ENCODE measurements at places on chromosomes 2 and 18.

DNA sequence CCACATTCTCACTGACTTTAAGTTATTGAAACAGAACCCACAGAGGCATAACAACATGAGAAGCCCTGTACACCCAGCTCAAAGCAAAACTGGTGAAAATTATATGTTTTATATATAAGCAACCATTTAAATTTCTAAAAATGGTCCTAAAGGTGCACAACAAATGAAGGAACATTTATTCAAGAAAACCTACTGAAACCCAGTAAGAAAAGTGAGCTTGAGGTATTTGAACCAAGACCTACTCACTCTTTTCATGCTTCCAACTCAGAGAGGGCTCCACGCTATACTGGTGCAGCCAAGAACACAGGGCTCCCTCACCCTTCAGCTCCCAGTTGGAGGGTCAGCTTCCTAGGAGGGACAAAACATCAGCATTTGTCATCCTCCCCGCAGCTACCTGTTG is 2.1 kb upstream of the CACNB4 start:
- no peak for DNase-seq

GRCh38 chr18:67496469-67496868 is 20.1 kb downstream of the DSEL start:
- no peak for DNase-seq

DNA sequence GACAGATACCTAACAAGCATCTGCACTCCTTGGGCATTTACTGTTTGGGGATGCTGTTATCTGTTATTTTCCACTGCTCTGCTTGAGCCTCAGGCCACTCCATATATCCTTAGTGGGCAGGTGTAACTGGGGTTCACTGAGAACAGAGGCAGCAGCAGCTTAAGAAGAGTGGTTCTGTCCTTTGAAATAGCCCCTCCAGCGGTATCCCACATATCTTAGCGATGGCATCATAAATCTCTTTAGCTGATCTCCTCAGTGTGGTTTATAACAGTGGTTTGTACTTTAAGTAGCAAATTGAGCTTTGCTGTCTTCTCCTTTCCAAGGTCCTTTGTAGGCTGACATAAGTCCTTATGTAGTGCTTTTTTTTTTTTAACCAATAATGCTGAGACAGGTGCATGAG is 79.7 kb upstream of the RPRM start:
- DNase-seq = no peak

DNA sequence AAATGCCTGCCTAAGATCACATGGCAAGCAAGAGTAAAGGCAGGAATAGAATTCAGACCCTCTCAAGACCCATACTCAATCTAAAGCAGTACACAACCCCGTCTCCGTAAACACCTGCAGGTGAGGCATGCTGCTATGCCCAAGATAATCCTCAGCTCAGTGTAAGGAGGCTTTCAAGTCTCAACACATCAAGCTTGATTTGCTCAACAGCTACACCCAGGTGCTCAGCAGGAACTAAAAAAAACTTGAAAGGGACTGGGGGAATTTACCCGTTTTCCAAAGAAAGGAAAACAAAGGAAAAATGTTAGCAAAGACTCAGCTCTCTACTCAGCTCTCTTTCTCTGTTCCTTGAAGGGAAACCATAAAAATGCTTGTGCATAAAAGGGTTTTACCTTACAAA is 301.8 kb downstream of the C1D start:
- no peak for DNase-seq

DNA sequence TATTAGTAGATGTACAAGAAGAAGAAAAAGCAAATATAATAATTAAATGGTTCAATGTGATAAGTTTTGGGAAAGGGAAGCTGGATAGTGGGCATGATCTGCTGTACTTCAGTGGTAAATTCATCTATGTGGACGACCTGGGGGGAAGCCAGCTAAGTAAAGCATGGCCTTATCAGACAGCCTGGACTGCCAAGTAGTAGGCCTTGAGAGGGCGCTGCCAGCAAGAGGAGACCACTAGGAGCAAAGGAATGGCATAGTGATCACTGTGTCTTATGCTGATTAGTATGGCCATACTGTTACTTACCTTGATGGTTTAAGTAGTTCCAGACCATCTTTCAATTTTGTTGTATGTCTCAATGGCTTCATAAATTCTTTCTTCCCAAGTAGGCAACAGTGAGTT is 287.6 kb downstream of the SETBP1 start:
- no peak for DNase-seq

- DNase-seq = no peak
Measured at GRCh38 chr2:71635798-71636197, 182.4 kb downstream of the DYSF start.

DNA sequence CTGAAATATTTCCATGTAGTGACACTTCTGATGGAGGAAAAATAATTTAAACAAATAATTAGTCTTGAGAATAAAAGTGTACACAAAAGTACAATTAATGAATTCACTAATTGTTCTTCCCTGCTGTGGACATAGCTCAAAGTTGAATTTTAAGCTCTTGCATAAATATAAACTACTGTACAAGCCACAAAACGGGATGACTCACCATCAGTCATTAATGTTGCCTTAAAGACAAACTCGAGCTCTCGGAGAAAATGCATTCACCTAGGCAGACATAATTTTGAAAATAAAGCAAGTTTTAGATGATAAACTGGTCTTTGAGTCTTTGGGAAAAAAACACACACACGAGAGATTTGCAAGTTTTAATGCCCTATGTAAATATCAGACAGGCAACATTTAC is 436.4 kb downstream of the ZNF521 start:
- DNase-seq = no peak

GRCh38 chr2:187775196-187775595 is 221.0 kb upstream of the TFPI start:
- no peak for DNase-seq

GRCh38 chr2:16664052-16664731 is 1.4 kb downstream of the CYRIA start:
- peak; percentile 70 for DNase-seq

GRCh38 chr18:49734836-49735235 is 78.5 kb downstream of the ACAA2 start:
- DNase-seq = no peak

- DNase-seq = no peak
Measured at GRCh38 chr18:11851806-11852337, 659 bp downstream of the CHMP1B start.

GRCh38 chr2:46955764-46956163 is 40.2 kb upstream of the MCFD2 start:
- no peak for DNase-seq

GRCh38 chr18:41320100-41320499 is 634.9 kb upstream of the PIK3C3 start:
- no peak for DNase-seq

- DNase-seq = no peak
Measured at GRCh38 chr2:24259316-24259715, 84.5 kb downstream of the FAM228A start.

DNA sequence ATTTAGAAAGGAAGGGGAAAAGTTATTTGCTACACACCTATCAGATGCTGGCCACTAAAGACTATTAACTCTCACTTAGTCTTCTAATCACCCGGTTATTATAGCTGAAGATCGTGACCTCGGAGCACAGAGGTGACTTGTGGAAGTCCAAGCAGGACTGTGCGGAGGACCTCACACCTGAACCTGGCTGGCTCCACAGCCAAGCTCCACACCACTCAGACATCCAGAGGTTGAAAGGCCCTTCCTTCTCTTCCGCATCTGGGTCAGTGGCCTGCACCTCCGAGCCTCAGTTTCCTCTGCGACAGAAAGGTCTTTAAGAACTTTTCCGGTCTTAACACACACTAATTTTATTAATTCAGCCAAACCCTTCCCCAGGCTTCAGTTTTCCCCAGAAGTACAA is 57.9 kb downstream of the TNS1 start:
- no peak for DNase-seq

DNA sequence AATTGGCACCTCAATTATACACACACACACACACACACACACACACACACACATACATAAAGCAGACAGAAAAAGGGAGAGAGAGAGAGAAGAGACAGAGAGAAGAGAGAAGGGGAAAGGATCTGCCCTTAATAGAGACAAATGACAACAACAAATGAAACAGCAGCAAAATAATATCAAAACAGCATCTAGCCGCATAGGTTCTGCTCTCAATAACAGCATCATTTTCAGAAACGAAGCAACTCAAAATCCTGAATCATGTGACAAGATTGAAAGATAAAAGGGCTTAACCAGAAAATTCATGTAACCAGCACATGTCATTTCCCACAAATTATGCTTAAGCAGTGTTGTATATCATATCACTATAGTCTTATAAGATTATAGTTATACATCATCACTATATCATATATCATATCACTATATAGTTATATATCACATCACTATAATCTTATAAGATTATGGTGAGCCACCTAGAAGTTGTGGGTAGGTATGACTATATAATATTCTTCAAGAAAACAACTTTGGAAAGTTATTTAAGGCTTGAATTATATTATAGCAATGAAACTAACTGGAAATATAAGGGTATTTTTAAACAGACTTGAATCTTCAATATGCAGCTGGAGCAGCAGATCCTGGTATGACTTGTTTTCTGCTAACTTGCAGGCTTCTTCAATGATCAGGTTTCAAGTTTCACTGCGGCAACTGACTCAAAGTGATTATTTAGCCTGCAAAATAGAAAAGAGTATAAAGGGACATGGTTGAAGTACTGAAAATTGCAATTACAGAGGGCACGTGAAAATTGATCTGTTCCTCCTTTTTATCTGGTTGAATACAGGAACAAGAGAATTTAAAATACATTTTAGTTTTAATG is 16.1 kb upstream of the VPS54 start:
- DNase-seq = no peak

DNA sequence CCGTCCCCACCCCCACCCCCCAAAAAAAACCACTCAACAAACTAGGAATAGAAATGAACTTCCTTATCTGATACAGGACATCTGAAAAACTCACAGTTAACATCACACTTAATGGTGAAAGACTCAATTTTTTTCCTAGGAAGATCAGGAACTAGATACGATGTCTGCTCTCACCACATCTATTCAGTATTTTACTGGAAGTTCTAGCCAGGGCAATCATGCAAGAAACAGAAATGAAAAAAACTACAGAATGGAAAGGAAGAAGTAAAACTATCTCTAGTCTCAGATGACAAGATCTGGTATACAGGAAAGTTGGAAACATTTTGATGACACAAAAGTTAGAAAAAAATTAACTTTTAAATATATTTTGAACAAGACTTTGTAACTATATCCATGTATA is 114.4 kb upstream of the FZD5 start:
- no peak for DNase-seq

DNA sequence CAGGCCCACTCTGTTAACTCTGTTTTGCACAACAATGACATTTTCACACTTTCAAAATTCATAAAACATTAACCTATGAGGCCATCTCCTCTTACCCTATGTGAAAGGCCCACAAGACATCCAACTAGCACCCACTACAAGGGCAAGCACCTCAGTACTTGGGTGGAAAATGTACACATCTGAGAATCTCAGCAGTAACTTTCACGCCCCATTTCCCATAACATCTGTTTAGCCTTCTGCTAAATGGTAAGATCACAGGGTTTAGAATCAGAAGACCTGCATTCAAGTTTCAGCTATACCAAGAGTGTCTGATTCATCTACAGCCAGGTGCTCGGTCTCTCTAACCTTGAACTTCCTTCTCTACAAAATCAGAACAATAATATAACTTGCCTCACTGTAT is 89.2 kb downstream of the SP100 start:
- DNase-seq = no peak

- DNase-seq = peak; percentile 22
Measured at GRCh38 chr2:43576981-43577892, 18.6 kb downstream of the THADA start.

DNA sequence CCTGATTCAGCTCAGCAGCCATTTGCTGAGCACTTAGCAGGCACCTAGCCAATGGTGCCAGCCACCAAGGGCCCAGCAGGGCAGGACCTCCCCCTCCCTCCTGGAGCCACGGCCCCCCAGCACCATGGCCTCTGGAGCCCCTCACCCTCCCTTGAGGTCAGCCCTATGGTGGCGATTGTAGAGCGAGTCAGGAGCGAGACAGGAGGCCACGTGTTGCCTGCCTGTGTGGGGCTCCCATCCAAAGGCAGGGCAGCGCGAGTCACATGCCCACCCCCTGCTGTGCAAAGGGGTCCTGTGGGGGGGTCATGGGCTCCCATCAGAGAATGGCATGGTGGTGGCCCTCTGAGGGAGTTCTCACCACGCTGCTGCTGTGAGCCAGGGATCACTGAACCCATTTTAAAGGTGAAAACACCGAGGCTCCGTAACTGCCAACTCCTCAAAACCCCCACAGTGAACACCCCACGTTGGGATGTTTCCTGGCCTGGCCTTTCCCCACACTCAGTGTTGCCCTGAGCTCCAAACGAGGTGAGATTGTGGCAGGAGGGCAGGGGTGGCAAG is 35.6 kb downstream of the RAMP1 start:
- no peak for DNase-seq

GRCh38 chr2:171406044-171406443 is 27.7 kb downstream of the METTL8 start:
- DNase-seq = no peak

DNA sequence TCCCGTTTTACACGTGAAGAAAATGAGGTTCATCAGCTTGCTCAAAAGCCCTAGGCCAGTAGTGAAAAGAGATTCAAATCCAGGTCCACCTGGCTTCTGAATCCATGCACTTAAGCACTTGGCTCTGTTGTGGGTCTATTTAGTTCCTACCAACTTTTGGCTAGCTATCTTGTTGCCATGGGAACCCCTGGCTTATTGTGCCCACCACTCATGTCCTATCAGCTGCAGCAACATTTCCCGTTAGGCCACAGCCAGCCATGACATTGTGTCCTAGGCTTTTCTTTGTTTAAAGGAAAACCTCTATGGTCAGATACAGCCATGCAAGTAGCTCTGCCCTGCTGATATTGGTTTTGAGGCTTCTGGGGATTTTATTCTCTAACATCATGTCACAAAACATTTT is 49.8 kb downstream of the PLEK start:
- DNase-seq = no peak

GRCh38 chr18:7329016-7329415 is 98.1 kb downstream of the LRRC30 start:
- DNase-seq = no peak

DNA sequence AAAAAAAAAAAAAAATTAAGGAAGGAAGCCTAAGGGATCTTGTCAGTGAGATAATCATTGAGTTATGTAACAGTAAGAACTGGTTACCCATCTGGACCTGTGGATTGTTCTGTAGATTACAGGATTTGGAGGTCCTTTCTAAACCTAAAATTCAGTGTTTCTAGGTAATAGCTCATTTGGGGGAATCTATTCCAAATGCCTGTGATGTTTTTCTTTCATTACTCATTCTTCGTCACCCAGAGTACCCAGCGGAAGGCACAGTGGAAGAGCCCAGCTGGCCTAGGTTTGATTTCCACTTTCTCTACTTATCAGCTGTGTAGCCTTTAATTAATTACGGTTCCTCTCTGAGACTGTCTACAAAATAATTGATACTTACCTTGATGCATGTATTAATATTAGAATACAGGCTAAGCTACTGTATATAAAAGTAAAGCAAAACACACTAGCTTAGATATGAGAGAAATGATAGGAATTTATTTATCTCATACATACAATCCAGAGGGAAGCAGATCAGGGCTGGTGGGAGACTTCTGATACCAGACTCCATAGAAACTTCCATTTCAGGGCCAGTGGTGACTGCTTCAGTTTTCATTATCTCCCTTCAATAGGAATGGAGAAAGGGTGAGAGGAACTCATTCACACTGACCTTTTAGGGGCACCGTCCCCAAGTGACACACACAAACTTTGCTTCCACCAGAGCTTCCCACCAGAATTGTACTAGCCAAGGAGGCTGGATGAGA is 115.8 kb upstream of the NOSTRIN start:
- DNase-seq = no peak

All from COR-L47 (cell line).